Progenitor cell of endocrine pancreas (in vitro differentiated cells): ENCODE measurements at places on chromosomes 2 and 18. TPM values are rescaled to one million over a fixed set of nuclear protein-coding genes. Genes with fewer than 3 reads are reported as not detected.

The KIF1A gene
- 132 and 140 TPM in 2 replicates for total RNA-seq

The TMEM198 gene
- total RNA-seq: 8.2 and 9.7 TPM in 2 replicates

The DSG1 gene
- total RNA-seq: not detected in 2 replicates

The ABHD1 gene
- total RNA-seq: 0.31 and 0.34 TPM in 2 replicates

The KLHL30 gene
- 0.07 and 0.13 TPM in 2 replicates for total RNA-seq

The KCNF1 gene
- 0.55 and 0.71 TPM in 2 replicates for total RNA-seq

The PCARE gene
- not detected in 2 replicates for total RNA-seq

The GCG gene
- 92.9 and 128 TPM in 2 replicates for total RNA-seq

DNA sequence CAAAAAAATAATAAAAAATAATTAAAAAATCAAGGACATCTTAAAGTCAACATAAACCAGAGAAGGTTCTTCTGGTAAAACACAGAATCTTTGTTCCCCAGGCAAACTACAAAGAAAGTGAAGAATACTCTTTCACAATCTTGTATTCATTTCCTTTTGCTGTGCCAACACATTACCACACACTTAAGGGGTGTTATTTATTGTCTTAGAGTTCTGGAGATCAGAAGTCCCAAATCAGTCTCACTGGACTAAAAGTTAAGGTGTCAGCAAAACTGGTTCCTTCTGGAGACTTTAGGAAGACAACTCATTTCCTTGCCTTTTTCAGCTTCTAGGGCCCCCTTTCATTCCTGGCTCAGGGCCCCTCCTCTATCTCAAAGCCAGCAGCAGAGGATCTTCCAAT lies 12.2 kb upstream of the CAB39 start:
- no peak for DNase-seq

DNA sequence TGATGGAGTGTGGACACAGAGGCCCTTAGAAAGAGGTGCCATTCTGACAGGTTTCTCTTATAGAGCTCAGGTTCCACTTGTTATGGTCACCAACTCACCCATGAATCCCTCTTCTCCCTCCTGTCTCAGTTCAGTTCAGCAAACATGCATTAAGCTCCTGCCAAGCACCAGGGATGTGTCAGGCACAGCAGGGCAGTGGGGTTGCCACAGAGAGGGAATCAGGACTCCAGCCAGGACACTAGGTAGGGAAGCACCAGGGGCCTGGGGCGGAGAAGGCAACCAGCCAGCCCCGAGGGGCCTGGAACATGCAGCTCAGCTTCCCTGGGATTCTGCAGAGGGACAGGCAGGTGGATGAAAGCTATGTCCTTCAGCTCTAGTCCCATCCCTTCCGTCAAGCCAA lies 44.6 kb downstream of the TOGARAM2 start:
- no peak for DNase-seq

DNA sequence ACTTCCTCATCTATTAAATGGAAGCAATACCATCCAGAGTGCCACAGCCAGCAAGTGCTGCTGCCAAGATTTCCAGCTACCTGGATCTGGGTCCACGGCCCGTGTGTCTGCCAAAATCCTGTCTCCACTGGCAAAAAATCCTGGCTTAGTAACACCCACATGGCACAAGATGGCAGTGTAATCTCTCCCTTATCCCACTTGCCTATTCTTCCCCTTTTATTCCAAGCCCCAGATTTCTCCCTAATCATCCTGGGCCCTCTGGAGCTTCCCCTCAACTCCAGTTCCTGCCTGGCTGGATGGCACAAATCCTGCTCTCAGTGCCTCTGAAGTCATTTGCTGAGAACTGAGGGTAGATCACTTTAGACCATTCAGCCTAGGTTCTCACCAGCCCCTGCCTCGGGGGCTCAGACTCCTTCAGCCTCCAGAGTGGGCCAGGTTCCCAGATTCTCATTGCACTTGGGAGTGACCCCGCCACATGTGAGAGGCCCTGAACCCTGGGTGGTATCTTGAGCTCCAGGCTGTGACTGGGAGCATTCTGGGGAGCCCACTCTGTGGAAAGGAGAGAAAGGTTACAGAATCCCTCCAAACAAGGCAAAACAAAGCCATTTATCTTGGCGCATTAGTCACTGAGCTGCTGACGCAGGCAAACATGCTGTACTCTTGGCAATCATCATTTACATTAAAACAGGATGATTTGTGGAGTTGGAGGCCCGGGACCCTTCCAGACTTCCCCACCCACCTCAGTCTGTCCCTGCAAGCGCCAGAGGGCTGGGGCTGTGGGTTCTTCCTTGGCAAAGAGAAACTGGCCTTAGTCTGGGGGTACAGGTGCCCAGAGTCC lies 325.8 kb downstream of the DYSF start:
- DNase-seq: no peak

- DNase-seq: no peak
Measured at GRCh38 chr2:20589975-20590703, 60.8 kb downstream of the HS1BP3 start.

DNA sequence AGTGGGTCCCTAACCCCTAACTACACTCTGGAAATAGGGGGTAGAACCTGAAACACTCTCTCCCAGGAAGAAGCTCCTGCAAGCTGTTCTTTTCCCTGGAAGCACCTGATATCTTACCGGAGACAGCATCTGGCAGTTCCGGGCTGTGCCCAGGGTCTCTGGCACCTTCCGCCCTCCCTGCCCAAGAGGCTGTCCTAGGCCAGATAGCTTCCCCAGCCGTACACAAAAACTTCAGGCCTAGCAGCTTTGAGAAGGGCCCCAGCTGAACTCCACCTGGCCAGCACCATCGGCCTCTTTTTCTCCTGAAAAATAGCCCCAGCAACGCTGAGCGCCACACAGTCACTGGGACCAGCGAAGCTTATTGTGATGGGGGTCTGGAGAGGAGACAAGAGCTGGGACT lies 9.7 kb downstream of the OSR1 start:
- DNase-seq: no peak

DNA sequence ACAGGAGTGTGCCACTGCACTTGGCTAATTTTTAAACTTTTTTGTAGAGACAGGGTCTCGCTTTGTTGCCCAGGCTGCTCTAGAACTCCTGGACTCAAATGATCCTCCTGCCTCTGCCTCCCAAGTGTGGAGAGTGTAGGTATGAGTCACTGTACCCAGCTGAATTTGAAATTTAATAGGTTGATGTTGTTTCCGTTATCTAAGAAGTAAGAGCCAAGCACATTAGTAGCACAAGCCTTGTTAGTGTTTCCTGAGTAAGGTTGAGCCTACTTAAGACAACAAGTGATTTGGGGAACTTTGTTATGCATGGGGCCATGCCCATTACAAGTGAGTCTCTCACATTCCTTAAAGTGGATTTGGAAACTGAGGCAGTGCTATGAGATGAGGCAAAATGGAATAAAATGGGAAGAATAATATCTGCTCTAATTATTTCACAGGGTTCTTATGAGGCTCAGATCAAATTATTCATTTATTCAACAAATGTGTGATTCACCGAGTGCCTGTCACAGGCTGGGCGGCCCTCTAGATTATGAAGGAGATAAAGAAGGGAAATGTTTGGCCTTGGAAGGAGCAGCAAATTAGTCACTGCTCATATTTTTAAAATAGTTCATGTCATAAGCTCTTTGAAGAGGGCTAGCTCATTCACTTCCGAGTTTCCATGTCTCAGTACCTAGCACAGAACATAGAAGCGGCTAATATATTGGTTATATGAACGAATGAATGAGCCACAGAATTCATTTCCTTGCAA lies 217.2 kb downstream of the LDLRAD4 start:
- DNase-seq: no peak

DNA sequence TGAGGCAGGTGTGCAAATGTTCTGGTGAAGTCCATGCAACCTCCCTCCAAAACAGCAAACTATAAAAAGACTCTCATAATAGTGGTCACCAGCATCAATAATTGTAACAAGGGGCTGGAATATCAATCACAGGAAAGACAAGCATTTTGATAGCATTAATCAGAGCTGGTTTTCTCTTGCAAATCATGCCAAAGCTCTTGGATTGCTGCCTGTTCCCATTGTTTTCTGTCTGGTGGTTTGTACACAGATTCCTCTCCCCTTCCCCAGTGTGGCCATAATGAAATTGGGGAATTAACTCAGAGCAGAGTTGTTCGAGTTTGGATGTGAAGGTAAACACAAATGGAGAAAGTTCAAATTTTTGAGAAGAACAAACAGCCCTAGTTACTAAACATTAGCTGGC lies 134.2 kb downstream of the CDCA7 start:
- DNase-seq: no peak

- DNase-seq: no peak
Measured at GRCh38 chr2:85659324-85659981, 8.5 kb downstream of the SFTPB start.
